ENCODE measurements at places on chromosomes 3 and 15.
A peak's percentile ranks its signal among the peaks of the same experiment; 100 is the strongest.

- DNase-seq = peak; percentile 57
Measured at GRCh38 chr3:174620138-174620537, 239.0 kb upstream of the NAALADL2 start.

- no peak for DNase-seq
Measured at GRCh38 chr15:66993874-66994696, 71.3 kb upstream of the SMAD3 start.

DNA sequence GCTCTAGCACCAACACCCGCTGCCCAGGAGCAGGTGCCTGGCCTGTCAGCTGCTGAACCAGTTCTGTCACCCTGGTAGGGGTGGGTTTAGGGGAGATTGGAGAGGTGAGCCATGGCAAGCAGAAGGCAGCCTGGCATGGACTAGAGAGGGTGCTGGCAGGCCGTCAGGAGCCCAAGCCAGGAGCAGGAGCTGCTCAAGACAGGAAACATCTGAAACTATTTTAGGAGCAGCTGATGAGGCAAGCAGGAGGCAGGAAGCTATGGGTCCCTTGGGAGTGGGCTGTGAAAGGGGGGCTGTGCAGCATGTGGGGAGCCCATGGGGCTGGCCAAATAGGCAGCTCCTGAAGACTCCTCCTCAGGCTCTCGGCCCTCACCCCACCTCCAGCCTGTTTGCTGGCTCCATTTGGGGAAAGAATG, 2.3 kb downstream of the INKA1 start:
- peak; percentile 47 for DNase-seq

GRCh38 chr3:172595664-172596393, 72.6 kb upstream of the TNFSF10 start:
- DNase-seq = no peak

GRCh38 chr3:48851407-48851806, 3.7 kb upstream of the PRKAR2A start:
- DNase-seq = peak; percentile 71

- DNase-seq = no peak
Measured at GRCh38 chr3:155908086-155908485, 37.6 kb downstream of the GMPS start.

DNA sequence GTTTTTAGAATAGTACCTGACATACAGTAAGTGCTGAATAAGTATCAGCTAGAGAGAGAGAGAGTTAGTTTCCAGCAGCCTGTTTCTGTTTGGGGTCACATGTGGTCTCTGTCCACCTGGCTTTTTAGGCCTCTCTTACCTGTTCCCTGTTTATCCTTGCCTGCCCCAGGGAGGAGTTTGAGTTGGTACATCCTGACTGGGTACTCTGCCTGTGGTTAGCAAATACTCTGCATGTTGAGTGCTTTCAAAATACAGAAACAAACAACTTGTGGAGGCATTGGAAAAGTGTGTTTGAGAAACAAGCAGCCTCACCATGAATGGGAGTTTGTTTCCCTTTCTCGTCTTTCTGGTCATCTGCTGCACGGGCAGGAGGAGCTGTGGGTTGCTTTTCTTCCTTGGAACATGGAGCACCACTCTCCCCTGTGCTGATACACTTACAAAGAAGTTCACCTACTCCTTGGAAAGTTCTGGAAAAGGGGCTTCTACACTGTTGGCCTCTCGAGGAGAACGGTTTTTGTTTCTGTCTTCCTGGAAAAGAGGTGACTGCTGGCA, 166.1 kb downstream of the PGPEP1L start:
- DNase-seq = no peak

- DNase-seq = no peak
Measured at GRCh38 chr3:33401781-33402180, 38.4 kb downstream of the UBP1 start.

GRCh38 chr15:40111888-40112287, 3.2 kb upstream of the BMF start:
- no peak for DNase-seq

DNA sequence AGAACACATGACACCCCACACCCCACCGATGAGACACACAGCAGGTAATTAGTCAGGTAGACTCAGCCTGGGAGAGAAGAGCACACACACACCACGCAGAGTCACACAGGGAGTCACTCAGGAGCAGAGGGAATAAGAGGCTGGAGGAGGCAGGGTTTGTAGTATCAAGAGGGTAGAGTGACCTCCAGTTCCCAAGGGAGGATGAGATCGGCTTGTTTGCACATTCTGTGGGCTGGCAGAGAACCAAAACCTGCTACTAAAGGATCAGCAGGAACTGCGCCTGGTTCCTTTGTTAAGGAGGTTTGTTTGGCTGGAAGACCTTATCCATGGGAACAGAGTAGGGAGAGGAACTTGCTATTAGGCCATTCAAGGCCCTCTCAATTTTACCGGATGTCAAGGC, 281.4 kb upstream of the SLCO3A1 start:
- peak; percentile 99 for DNase-seq

GRCh38 chr15:52789601-52790168, 451 bp downstream of the ONECUT1 start:
- peak; percentile 75 for DNase-seq

GRCh38 chr3:171133337-171133736, 106.8 kb upstream of the SLC2A2 start:
- DNase-seq = no peak

DNA sequence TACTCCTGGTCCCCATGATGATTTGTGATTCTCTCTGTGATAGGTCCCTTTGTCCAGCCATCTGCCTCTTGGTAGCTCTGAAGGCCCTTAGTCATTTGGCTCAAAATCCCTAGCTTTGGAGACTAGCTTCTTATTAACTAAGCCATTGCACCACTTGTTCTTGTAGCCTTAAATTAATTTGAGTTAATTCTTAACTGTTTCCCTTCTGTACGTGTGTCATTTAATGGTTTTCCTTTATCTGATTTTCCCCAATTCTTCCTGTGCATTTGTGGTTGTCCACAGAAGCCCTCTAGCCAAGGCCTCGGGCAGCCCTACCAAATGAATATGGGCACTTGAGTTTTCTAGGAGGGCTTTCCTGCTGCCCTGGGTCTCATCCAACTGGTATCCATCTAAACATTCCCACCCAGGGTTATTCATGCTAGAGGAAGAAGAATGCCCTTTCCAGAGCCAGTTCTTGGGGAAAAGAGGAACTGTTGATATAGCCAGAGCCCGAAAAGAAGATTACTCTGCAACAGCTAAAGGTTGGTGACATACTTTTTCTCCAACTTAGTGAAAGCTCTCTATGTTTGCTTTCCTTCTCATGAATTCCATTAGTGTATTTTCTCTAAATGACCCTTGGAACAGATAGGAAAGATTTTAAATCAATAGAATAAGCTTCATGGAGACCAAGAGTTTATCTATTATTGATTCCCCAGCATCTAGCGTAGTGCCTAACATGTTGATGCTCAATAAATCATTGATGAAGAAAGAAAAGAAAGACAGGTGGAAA, 44.2 kb upstream of the ZBTB38 start:
- DNase-seq = no peak

- peak; percentile 86 for DNase-seq
Measured at GRCh38 chr3:29430558-29430971, 149.7 kb downstream of the RBMS3 start.

DNA sequence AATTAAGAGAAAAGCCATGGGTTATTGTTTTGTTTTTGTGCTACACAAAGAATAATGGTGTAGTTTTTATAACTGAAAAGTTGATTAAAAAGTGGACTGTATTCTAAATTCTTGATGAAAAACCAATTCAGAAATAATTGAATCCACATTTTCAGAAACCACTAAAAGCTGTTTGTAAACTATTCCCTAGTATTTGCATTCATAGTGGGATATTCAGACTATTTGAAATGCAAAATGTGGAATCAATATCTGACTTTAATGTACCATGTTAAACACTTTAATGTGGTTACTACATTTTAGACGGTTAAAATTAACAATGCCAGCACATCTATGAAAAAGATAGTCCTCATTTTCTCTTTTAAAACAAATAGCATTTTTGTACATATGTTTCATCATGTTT, 104.6 kb downstream of the ZIC4 start:
- DNase-seq = no peak

GRCh38 chr3:131275556-131275955, 106.0 kb upstream of the NUDT16 start:
- no peak for DNase-seq

DNA sequence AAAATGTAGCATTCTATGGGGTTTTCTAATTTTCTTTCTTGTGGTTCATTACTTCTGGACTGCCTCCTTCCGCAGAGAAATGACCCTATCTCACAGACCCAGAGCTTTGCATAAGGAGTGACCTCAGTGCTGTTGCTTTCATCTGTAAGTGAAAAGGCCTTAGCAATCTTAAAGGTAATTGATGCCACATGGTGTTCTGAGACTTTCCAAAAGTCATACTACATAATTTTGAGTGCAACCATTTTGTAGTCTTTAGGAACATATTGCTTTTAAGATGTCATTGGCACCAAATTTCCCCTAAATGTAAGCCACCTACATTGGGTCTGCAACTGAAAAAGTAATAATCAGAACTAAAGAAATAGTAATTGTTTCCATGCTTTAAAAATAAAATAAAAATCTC, 9.2 kb upstream of the HHLA2 start:
- peak; percentile 37 for DNase-seq

GRCh38 chr15:67196672-67197363, 57.6 kb downstream of the AAGAB start:
- no peak for DNase-seq

DNA sequence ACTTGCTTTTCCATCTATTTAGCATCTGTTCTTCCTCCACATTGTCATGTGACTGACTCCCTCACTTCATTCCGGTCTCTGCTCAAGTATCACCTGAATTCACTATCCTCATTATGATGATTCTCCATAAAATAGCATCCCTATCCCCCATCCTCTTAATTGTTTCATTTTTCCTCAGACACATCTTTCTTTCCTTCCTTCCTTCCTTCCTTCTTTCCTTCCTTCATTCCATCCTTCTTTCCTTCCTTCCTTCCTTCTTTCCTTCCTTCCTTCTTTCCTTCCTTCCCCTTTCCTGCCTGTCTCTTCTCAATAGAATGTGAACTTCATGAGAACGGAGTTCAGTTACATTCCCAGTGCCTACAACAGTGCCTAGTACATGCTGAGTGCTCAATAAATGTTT, 32.6 kb upstream of the MTHFS start:
- DNase-seq = no peak

GRCh38 chr15:29008846-29009245, 123.1 kb downstream of the APBA2 start:
- DNase-seq = no peak

GRCh38 chr3:188294113-188294512, 140.2 kb downstream of the LPP start:
- DNase-seq = no peak

DNA sequence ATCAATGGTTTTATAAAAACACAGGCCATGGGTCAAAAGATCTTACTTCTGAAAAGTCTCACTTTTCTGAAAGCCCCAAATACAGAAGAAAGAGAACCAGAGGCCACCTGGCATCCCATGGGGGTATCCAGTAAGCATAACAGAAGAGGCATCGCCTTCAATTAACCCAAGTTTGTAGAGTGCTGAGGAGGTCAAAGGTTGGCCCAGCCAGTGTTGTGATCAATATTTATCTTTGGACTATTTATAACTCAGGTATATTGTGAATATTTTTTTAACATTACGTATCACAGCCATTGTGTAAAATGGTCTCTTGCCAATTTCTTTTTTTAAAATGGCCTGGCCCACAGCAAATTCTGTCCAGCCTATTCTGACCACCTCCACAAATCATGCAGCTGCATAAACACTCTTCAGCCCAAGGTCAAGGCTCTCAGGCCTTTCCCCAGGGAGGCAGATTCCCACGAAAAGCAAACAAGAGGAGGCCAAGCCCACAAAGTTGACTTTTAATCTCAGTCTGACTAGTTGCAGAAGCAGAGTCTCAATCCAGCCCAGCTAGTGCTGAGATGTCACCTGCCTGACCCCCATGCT, 26.2 kb upstream of the SPTBN5 start:
- peak; percentile 21 for DNase-seq

DNA sequence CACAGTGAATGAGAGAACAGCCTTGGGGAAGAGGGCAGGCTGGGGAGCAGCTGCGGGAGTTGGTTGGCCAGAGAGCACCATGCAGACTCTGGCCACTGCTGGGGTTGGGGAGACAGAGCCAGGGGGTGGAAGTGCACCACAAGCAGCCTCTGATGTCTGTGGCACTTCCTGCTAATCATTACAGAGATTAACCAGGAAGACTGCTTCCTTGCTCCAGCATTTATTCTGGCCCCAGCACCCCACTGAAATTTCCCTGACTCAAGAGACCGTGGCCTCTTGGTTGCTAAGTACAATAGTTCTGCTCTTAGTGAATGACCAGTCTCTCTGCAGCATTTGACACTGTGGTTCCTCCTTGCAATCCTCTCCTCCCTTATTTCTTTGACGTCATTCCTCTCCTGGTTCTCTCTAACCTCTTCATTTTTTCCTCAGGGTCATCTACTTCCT, 266.2 kb upstream of the ROPN1 start:
- DNase-seq = peak; percentile 75

DNA sequence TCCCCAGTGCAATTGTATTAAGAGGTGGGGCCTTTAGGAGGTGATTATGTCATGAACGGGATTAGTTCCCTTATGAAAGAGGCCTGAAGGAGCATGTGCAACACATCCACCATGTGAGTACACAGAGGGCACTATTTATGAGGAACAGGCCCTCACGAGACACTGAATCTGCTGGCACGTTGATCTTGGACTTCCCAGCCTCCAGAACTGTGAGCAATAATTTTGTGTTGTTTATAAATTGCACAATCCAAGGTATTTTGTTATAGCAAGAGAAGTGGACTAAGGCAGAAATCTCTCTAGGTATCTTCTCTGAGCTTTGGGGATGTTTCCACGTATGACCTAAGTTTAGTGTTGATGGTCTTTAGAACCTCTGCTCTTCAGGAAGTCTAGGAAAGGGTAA, 149.3 kb upstream of the CBLB start:
- no peak for DNase-seq

DNA sequence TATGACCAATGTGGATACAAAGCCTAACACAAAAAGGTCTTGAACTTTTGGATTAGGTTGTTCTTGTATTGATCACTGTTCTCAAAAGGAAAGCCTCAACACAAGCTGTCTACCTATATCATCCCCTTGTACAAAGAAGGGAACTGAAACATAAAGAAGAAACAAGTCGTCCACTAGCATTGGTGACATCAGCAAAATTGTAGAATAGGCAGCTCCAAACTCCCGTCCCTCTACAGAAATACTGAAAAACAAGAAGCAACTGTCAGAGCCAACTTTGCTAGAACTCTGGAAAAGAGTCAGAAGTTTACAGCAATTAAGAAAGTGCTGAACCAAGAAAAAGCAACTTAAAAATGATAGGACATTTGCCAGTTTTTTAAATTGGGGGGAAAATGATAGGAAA, 7.5 kb upstream of the NR1I2 start:
- DNase-seq = no peak
